ENCODE measurements at places on chromosomes 13 and 19.

DNA sequence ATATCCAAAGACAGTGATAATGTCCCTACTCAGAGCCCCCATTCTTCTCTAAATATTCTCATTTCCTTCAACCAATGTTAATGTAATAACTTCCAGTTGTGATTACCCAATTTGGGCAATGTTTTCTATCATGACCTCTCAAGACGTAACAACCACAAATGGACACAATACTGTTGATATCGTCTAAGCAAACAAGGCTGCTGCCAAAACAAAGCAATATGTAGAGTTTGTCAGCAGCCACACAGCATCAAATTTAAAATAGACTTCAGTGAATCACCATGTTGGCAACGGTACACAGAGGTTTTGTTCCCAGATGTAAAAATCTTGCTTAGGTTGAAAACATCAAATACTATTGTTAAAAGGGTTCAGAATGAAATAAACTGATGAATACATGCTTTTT, 205.1 kb downstream of the DACH1 start:
- DNase-seq, result no peak

- DNase-seq, result no peak
Measured at GRCh38 chr13:56189978-56190377, 950.7 kb upstream of the PRR20A start.

- no peak for DNase-seq
Measured at GRCh38 chr19:38812009-38812840, 520 bp downstream of the LGALS4 start.

DNA sequence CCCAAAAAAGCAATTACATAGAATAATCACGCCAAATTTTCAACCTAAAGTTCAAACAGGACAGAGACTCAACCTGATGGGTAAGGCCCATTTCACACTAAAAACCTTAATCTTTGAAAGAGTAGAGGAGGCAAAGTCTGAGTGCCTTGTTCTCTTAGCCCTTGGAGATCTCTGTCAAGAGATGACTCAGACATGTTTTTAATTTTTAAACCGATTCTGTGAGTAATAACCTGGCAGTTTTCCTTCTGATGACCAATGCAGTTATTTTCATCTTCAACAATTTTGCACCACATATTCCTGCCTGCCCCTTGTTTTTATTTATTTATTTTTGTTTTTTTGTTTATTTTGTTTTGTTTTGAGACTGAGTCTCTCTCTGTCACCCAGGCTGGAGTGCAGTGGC, 11.5 kb upstream of the TNFSF9 start:
- no peak for DNase-seq

DNA sequence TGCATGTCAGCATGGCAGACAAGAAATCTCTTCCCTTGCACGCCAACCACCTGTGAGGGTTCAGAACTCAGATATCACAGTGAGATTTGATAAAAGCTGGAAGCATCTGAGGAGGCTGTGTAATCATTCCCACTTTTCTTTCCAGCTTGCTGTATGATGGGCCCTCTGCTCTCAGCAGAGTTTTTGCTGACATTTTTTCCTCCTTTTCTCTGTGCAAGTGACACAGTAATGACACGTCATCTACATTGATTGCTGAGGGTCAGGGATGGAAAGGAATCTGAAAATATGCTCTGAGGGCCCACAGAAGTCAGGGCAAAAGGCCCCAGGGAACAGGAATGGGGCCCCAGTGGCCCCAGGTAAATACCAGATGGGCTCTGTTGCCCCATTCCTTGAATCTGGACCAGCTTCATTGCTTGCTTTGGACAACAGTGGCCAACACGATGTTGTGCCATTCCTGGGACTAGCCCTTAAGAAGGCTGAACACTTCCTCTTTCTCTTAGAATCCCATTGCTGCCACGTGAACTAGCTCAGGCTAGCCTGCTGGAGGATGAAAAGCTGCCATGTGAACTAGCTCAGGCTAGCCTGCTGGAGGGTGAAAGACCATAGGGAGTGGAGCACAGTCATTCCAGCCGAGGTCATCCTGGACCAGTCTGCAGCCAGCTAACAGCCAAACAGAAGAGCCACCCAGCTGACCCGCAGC, 68.2 kb downstream of the CACNA1A start:
- DNase-seq, result no peak

- no peak for DNase-seq
Measured at GRCh38 chr13:97526556-97526955, 92.6 kb downstream of the RAP2A start.

DNA sequence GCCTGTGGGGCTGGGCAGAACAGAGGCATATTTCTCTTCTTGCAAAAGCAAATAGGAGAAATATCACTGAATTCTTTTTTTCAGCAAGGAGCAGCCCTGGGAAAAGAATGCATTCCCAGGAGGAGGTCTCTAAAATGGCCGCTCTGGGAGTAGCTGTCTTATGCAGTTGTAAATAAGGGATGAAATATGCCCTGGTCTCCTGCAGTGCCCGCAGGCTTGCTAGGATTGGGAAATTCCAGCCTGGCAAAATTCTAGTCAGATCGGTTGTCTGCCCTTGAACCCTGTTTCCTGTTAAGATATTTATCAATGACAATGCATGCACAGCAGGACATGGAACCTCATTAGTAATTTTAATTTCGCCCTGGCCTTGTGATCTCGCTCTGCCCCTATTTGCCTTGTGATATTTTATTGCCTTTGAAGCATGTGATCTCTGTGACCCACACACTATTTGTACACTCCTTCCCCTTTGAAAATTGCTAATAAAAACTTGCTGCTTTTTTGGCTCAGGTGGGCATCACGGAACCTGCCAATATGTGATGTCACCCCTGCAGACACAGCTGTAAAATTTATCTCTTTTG, 1993.2 kb downstream of the PCDH9 start:
- DNase-seq, result no peak

- DNase-seq, result no peak
Measured at GRCh38 chr13:95698047-95698749, 21.3 kb downstream of the DNAJC3 start.

GRCh38 chr13:48585456-48585840, 52.6 kb upstream of the RCBTB2 start:
- no peak for DNase-seq

- DNase-seq, result no peak
Measured at GRCh38 chr13:40231311-40231710, 435.1 kb downstream of the FOXO1 start.

GRCh38 chr13:95255072-95255732, 46.0 kb downstream of the ABCC4 start:
- no peak for DNase-seq

GRCh38 chr13:112509190-112509589, 78.8 kb downstream of the TUBGCP3 start:
- DNase-seq, result no peak

- DNase-seq, result no peak
Measured at GRCh38 chr13:111322916-111323331, 2.5 kb downstream of the TEX29 start.

- DNase-seq, result no peak
Measured at GRCh38 chr13:41985788-41986508, 25.0 kb upstream of the VWA8 start.

DNA sequence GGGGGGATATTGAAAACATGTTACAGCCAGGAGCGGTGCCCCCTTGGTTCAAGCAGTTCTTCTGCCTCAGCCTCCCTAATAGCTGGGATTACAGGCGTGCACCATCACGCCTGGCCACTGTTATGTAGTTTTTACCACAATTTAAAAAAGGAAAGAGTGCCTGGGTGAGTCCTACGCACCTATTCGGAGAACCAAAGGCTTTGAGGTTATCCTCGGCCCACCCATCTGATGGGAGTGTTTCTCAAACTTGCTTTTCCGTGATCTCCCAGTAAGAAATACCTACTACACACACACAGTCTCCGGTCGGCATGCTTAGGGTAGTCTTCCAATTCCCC, 4.2 kb upstream of the GP6 start:
- DNase-seq, result no peak

- DNase-seq, result no peak
Measured at GRCh38 chr19:4380254-4380727, 20.1 kb downstream of the SH3GL1 start.

DNA sequence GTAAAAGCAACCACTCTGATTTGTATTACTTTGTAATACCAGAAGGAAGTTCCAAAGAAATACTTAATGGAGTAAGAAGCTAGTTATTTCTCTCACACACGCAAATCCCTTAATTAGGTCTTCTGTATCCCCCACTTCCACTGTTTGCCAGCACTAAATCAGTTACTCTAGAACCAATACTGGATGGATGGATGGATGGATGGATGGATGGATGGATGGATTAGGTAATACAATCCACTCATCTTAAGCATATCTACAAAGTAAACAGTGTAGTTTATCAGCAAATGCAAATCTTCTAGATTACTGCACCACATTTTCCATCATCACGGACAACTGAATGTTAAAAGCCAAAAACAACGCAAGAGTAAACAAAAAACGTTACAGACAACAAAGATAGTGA, 5.2 kb upstream of the EFNB2 start:
- no peak for DNase-seq

DNA sequence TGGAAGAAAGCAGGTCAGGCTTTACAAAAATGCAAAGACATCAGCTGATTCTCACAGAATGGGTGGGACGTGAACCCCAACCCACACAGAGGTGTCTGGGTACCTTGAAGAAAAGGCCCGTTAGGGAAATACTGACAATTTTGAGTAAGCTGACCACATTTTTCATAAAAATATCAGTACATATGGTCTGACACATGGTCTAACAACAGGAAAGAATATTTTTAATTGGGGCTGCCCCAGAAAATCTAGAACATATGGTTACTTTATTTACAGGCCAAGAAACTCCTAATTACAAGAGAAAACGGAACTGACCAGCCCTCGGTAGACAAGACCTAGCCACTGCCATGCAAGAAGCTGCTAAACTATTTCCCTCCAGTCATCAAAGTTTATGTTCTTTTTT, 48.7 kb upstream of the ITM2B start:
- DNase-seq, result no peak

DNA sequence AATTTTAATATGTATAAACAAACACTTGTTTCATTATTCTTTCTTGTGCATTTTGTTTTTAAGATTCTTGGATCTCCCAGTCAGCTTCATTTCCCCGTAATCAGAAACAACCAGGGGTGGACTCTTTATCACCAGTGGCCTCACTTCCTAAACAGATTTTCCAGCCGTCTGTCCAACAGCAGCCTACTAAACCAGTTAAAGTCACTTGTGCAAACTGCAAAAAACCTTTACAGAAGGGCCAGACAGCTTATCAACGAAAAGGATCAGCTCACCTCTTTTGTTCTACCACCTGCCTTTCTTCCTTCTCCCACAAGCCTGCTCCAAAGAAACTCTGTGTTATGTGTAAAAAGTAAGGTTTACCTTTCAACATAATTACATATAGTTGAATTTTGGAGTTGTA, 44.3 kb downstream of the ZMYM2 start:
- no peak for DNase-seq

- no peak for DNase-seq
Measured at GRCh38 chr13:102799426-102800144, 666 bp downstream of the BIVM start.

DNA sequence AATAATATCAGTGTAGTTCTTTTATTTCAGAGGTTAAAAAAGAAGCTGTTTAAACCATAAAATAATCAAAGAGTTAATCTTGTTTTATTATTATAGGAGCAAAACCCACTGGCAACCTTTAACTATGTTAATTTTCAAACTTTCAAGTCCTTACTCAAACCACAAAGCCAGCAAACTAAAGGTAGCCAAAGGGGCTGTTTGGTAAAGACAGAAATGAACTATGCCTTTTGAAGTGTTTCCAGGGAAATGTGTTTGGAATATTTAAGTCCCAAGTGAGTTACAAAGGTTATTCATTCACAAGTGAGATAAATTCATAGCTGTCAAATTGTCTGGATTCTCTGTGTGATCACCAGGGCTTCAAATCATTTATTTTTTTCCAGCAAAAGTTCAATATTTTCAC, 264.7 kb downstream of the MZT1 start:
- no peak for DNase-seq

DNA sequence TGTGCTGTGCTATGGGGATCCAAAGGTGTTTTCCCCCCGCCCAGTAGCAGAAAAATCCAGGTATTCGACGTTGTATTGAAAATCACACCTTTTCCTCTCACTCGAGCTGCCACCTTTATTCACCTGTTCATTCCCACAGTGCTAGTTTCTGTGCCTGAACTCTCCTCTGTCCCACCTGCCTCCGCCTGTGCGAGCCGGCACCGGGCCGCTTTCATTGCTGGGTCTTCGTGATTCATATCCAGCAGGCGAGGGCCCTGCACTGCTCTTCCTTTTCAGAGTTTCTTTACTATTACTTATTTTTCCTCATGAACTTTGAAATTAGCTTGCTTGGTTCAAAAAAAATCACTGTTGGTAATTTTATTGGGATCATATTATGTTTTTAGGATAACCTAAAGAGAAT, 42.4 kb upstream of the SOX1 start:
- no peak for DNase-seq

DNA sequence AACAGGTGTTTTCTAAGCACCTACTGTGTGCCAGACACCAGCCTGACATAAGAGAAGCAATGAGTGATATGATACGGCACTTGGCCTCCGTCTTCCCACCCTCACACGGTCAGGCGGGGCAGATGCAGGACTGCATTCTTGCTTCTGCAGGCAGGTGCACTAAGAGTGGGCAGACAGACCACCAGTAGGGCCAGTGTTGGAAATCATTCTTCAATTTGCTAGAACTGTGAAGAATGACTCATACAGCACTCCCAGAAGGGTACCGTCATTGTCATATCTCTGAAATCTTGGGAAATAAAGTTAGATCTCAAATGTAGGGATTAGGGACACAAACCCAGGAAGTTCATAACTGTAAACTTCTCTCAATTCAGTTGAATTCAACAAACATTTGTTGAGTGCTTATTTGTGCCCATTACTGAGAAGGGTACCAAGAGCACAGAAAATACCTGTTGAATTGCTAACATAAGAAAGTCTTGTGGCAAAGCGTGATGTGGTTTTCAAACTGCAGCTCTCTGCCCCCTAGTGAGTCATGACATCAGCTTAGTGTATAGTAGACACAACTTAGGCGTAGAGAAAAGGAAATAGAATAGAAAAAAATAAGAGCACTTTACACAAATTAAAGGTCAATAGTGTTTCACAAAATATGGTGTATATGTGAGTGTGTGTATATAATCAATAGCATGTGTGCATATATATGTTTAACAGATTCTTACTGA, 76.1 kb downstream of the TEX26 start:
- no peak for DNase-seq

GRCh38 chr19:20247016-20247683, 80.1 kb downstream of the ZNF486 start:
- peak; percentile 21 for DNase-seq

- no peak for DNase-seq
Measured at GRCh38 chr13:84315527-84315926, 433.3 kb upstream of the SLITRK1 start.

- DNase-seq, result no peak
Measured at GRCh38 chr13:93857126-93857525, 622.4 kb downstream of the DCT start.

GRCh38 chr13:76950101-76950500, 1.8 kb downstream of the ACOD1 start:
- no peak for DNase-seq

GRCh38 chr19:45440873-45441654, 17.3 kb upstream of the ERCC1 start:
- DNase-seq, result no peak
